ENCODE measurements at places on chromosomes 16 and 17.

DNA sequence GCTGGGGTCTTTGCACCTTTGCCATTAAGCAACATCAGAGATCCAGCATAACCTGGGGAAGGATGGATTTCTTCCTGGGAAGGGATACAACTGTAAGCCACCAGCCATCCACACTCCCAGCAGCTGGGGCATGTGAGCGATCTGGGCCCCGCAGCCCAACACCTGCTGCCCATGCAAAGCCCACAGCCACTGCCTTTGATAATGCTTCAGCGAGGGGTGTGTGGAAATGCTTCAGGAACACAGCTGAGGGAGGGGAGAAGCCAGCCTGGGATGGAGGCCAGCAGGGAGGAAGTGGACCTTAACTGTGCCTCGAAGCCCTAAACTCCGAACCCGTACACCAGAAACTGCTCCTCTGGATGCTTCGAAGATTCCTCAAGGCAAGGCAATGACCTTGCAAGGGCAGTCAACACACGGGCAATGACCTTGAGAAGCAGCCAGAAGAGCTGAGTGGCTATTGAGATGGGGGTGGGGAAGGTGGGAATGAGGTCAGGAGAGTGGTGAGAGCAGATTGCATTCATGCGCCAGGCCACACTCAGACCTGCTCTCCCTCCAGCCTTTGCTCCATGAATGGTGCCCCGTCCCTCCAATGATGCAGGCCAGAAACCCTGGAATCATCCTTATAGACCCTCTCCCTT is 49.1 kb downstream of the KATNIP start:
- no peak for DNase-seq

GRCh38 chr17:27384261-27384701 is 72.0 kb upstream of the KSR1 start:
- no peak for DNase-seq

- DNase-seq: peak; percentile 91
These were observed at the start of gene ZKSCAN2 for GRCh38 chr16:25257470-25257955. Gene ZKSCAN2, minus strand, starts transcription at chr16:25257845. Its CDS starts 718 bp downstream, at chr16:25257127.

GRCh38 chr16:11530171-11530940 is 56.4 kb downstream of the LITAF start:
- no peak for DNase-seq

DNA sequence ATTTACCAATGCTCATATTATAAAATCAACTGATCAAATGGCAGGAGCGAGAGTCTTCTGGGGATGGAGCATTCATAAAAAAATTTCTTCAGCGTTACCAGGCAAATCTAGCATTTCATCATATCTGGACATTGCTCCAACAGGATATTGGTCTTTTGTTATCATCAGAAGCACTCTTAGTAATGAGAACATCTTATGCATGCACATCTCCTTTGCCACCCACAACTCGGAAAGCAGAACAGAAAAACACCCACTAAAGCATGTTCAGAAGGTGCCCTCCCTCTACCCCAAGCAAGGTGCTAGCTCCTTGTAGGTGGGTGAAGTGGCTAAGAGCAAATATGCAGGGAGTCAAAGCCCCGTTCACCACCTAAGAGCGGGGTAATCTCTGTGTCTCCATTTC is 18.9 kb downstream of the ARHGAP17 start:
- DNase-seq: peak; percentile 50

DNA sequence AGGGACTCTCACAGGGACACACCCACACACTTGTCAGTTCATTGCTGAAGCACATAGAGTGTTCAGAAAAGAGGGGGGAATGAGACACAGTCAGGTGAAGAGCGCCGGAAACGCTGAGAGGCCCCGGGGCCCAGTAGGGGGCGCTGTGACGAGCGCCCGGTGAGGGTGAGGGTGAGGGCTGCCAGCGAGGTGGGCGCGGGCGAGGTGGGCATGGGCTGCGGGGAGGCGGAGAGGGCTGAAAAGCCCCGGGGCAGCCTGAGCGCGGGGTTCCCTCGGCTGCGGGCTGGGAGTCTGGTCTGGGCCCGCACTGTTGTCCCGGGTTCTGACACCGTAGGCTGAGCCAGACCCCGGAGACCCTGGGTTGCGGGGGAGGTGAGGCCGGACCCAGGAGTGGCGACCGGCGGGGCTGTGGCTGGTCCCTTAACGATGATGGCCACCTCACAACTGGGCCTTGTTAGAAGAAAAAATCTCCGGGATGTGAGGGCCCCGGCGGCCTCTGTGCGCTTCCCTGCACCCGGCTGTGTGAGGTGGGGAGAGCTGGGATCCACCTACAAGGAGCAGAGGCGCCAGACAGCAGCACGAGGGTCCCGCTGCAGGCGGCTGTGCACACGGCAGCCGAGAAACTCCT is 91.4 kb downstream of the C16orf78 start:
- DNase-seq: no peak

GRCh38 chr16:2398520-2398919 is 30.7 kb upstream of the CCNF start:
- no peak for DNase-seq

- no peak for DNase-seq
These were observed 17.4 kb upstream of the OR1F1 start for GRCh38 chr16:3170440-3171180.

DNA sequence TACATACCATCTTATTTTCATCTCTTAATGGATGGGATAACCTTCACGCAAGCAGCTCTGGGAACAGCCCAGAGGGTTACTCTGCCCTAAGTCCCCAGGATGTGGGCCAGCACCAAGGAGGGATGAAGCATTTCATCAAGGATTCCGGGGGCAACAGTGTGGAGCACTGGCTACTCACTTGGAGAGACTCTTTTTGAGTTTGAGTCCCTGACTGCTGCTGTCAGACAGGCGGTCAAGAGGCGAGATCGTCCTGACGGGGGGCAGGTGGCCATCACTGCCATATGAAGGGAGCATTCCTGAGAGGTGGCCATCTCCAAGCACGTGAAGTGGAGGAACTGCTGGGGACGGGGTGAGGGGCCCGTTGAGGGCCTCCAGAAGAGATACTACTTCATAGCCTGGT is 18.1 kb upstream of the FOXJ1 start:
- no peak for DNase-seq

All from suppressor macrophage (primary cell).